ENCODE measurements at places on chromosomes 3 and 15. TPM values are rescaled to one million over a fixed set of nuclear protein-coding genes. Genes with fewer than 3 reads are reported as not detected.

NR2E3 gene
- not detected for total RNA-seq

GPX1 gene
- 202 TPM for total RNA-seq

DNA sequence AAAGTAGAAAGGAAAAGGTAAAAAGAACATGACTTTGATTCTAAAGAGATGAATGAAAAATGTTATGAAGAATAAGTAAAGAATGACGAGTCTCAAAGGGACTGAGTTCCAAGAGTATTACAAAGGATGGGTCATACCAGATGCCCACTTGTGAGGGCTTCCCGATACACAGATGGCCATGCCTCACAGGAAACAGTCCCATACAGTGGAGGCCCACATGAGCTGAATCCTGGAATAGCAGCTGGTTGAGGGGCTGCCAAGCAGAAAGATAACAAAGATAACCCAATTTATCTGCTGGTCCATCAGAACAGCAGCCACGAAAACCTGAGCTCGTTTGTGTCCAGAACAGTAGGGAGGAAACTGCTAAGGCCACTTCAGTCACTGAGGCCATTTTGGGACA is 3.7 kb downstream of the SSR3 start:
- no peak overlapping the region for H3K4me3 ChIP-seq
- peaks cover 52% of the 10 kb centered on the region for H3K4me1 ChIP-seq
- DNase-seq = no peak
- H3K27me3 ChIP-seq = no peaks in the 10 kb centered on the region
- no peak overlapping the region for H3K27ac ChIP-seq

- no peak overlapping the region for H3K4me3 ChIP-seq
- no peaks in the 10 kb centered on the region for H3K36me3 ChIP-seq
- H3K4me1 ChIP-seq = peaks cover 34% of the 10 kb centered on the region
Observed at GRCh38 chr15:99504071-99504822, 61.5 kb upstream of the MEF2A start.

GRCh38 chr15:70185251-70185711 is 87.6 kb upstream of the TLE3 start:
- H3K4me3 ChIP-seq = no peak overlapping the region
- DNase-seq = no peak
- no peaks in the 10 kb centered on the region for H3K27me3 ChIP-seq

Data from activated naive CD4-positive, alpha-beta T cell treated with anti-CD3 and anti-CD28 coated beads for 36 hours (primary cell).